ENCODE measurements at places on chromosomes 1 and 21. TPM values are rescaled to one million over a fixed set of nuclear protein-coding genes. Genes with fewer than 3 reads are reported as not detected.

GRCh38 chr21:34363733-34364132, at the start of gene KCNE2:
Gene KCNE2, plus strand, starts transcription at chr21:34364006. Its CDS starts 6,473 bp downstream, at chr21:34370479.
- no peak for DNase-seq

DNA sequence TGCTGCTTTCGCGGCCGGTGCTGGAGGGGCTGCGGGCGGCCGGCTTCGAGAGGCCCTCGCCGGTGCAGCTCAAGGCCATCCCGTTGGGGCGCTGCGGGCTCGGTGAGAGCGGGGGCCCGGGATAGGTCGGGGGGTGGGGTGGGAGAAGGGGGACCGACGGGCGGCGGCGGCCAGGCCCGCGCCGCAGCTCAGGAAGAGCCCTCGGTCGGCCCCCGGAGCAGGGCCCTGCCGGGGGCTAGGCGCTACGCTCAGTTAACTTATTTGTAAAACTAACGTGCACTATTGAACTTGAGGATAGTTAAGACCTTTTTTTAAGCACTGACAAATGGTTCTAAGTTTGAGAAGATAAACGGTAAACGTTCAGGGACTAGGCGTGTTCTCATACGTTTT, 418 bp downstream of the DDX20 start:
- no peak for DNase-seq

DNA sequence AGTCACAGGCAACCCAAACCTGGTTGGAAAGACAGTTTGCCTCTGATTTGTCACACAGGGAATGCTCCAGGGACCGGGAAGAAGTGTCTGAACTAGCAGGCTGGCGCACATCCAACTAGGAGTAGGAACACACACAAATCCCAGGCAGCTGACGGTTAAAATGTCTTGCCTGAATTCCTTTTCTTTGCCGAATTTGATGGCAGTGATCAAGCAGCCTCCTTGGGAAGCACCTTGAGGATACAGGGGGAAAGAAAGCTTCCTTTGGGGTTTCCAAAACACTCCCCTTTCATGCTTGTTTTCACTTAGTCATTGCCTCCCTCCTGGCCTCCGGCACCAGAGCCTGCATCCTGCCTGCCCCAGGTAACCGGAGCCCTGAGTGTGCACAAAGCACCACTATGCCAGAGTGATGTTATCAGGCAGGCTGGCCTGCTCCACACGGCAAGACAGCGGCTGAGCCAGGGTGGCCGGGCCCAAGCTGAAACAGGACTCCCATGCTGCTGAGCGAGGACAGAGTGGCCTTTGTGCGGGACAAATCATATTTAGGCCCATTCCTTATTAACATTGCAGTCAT, 193.8 kb downstream of the LMX1A start:
- DNase-seq, result no peak

DNA sequence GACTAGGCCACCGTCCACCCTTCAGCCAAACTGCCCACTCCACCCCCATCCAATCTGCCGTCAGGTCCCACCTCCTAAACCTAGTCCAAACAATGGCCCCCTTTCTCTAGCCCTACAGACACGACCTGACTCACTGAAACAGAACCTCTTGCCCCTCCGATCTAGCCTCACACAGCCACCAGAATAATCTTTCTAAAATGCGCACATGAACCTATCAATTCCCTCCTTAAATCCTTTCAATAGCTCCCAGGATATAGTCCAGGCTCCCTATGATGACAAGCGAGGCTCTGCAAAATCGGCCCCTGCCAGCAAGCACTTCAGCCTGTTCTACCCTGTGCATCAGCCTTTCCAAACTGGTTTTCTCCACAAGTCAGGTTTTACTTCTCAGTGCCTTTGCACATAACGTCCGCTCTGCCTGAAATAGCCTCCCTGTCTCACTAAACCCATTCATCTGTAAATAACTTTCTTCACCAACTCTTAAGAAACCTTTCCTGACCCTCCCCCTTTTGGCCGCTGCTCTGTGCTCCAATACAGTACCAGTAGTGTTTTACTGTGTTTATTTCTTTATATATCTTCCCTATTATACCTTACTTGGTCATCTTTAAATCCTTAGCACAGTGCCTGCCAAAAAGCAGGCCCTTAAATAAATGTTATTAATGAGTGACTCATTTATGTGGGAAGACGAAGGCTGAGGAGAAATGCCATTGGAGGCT, 9.0 kb upstream of the CDC20 start:
- DNase-seq, result no peak

- DNase-seq, result peak; percentile 38
These were observed 28.1 kb upstream of the PM20D1 start for GRCh38 chr1:205878026-205878425.

GRCh38 chr1:203284411-203285123, 20.8 kb upstream of the BTG2 start:
- DNase-seq, result no peak

The FCRLB gene
- total RNA-seq, result 0.54 TPM

DNA sequence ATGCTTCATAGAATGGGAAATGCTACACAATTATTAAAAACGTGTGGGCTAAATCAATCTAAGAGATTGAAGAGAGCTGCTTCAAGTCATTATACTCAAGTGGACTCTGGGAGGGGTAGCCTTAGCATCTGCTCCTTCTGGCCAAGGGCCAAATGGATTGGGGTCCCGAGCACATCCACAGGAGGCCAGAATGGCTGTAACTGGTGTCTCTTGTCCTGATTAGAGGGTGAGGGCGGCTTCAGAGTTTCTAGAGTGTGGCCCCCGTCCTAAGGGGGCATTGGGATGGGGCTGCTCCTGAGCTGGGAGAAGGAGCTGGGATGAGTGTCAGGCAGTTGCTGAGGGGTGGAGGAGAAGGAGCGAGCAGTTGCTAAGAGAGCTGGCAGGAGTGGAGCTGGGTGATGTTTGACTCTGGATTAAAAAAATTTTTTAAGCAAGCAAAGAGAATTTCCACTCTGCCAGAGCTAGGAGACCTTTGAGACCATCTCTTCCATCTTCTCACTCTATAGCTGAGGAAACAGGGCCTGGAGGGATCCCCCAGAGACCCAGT, 71.3 kb upstream of the TLR5 start:
- no peak for DNase-seq

The ETV3L gene
- total RNA-seq, result not detected

DNA sequence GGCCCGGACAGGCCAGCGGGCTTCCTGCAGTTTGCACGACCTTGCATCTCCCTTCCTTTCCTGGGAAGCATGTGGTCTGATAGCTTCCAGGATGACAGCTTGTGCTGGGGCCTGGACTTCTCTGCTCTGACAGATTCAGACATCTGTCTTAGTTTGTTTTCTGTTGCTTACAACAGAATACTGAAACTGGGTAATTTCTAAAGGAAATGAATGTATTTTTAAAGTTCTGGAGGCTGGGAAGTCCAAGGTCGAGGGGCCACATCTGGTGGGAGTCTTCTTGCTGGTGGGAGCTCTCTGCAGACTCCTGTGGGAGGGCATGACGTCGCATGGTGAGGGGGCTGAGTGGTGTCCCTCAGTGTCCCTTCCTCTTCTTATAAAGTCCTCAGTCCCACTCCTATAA, 35.3 kb upstream of the TENT5B start:
- DNase-seq, result no peak

- DNase-seq, result no peak
These were observed 65.4 kb downstream of the SLC35A3 start for GRCh38 chr1:100035214-100035613.

The SDF4 gene
- total RNA-seq, result 67.1 TPM

DNA sequence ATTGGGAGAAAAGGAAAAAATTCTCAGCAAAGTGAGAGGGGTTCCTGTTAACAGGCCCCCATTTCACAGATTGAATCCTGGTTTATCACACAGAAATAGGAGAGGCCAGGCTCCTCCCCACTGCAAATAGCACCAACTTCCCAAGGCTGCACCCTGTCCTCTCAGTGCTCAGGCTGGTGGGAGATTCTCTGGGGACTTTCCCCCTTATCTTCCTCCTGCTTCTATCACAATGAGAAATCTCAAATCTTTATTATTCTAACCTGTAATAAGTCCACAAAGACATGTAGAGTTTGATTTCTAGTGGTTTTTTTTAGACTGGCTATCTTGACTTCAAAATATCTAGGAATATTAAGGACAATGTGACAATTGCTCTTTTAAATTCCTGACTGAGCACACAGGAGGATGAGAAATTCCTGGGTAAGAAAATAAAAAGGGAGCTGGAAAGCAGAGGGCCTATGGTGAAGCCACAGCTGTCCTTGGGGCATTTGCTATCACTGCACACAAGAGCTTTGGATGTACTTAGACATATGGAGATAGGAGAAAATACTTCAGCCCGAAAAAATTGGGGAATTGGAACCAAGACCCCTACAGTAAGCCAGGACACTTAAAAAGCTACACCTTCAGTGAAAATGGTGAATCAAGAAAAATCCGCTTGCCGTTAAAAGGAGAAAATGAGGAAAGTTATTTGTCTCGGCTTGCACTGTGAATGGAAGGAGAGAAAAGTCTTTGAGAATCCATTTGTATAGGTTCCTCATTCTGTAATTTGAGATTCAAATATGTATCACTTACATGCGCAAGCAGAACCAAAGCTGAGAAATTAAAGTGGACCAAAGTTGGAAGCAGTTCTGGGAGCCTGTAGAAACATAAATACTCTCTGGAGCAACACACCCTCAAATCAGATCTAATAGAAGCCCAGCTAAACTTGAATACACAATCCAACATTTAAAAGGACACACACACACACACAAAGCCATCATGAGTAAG, 65.9 kb upstream of the C1orf105 start:
- DNase-seq, result no peak

DNA sequence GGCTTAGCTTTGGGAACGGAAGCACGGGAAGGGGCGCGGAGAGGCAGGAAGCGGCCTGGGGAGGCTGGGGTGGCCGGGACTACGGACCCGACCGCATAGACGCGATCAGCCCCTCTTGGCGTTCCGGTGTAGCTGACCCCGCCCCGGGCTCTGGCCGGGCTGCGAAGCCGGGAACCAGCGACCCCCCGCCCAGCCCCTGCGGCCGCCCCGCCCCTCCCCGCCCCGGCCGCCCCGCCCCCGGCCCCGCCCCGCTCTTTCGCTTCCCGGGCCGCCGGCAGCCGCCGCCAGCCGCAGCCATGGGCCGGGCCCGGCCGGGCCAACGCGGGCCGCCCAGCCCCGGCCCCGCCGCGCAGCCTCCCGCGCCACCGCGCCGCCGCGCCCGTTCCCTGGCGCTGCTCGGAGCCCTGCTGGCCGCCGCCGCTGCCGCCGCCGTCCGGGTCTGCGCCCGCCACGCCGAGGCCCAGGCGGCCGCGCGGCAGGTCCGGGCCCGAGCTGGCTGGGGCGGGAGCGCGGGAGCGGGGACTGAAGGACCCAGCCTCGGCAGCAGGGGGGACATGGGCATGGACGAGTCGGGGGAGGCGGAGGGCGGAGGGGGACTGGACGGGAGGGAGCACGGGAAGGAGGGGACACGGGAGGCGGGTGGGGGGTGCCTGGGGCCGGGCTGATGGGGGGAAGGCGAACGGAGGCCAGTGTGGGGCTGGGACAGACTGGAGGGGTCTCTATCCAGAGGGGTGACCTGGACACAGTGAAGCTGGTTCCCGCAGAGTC, at the start of gene SELENON:
SELENON (plus strand) TSS at position 259 of the 768 bp plus-strand sequence; CDS start at position 297, 38 bp downstream.
- peak; percentile 35 for DNase-seq

- DNase-seq, result no peak
These were observed 11.2 kb downstream of the TRAF3IP3 start for GRCh38 chr1:209767096-209767495.

DNA sequence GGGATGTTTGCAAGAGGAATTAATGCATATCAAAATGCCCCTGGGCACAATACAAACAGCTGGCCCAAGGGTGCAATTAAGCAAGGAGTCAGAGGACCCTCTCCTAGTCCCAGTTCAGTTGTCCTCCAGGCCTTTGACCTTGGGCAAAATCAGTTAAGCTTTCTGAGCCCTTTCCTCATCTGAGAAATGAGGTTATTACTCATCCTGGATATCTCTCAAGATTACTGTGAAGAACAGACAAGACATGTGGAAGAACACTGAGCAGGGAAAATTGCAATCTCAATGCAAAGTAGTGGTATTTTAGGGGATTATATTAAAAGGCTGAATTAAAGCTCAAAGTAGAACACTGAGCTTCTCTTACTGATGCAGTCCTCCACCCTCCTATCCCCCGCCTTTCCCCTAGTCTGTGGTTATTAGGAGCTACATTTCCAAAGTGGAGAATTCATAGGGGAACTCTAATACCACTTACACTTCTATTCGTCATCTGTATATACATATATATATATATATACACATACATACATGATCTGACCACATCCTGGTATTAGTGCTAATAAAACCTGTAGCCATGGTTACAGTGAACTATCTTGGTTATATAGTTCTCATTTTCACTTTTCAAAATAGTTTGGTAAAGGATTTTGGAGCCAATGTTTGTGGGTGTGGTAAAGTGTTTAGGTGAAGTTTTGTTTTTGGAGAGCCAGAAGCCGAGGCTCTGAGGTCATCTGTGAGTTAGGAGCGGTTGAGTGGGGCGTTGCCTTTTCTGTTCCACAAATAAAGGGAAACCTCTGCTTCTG, 18.1 kb downstream of the KIAA0040 start:
- no peak for DNase-seq

The PLXNA2 gene
- 0.27 TPM for total RNA-seq

The SLAMF8 gene
- total RNA-seq, result 0.27 TPM

GRCh38 chr21:42199868-42200463, 19.0 kb upstream of the ABCG1 start:
- DNase-seq, result no peak

The KRTAP22-1 gene
- not detected for total RNA-seq

DNA sequence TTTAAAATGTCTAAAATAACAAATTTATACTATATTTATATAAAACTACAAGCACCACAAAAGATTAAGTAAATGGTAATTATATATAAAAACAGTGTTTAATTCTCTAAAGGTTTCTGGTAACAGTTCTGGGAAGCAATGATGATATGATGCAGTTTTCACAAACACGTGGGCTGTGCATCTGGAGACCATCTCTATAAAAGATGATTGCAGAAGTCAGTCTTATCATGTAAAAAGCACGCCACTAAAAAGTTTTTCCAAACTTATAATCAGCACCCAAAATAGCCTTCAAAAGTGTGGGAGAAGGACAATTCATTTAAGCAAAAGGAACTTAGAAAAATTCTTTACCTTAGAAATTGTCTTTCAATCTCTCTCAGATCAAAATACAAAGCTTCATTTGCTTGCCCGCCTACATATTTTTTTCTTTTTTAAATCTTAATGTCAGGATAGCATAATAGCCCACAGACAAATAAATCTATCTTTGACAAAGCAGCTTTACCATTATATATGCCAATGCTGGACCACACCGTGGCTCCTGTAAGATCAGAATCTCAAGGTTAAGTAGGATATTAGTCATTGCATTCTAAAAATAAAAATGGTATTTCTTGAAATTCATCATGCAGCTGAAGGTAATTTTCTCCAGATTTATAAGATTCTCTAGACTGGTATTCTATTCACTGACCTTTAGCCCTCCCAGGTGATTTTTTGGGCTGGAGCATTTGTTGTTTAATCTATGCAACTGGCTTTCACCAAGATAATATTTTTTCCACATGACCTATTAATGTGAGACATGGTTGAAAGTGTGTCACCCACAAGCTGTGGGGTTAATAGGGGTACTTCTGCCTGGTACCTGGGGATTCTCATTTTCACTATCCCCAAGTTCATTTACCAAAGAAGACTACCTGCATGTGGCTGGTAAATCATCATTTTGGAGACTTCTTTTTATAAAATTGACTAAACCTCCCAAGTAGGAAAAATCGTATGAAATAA, 189.6 kb upstream of the ST6GALNAC5 start:
- DNase-seq, result no peak
